ENCODE measurements at places on chromosomes 6 and 20.

DNA sequence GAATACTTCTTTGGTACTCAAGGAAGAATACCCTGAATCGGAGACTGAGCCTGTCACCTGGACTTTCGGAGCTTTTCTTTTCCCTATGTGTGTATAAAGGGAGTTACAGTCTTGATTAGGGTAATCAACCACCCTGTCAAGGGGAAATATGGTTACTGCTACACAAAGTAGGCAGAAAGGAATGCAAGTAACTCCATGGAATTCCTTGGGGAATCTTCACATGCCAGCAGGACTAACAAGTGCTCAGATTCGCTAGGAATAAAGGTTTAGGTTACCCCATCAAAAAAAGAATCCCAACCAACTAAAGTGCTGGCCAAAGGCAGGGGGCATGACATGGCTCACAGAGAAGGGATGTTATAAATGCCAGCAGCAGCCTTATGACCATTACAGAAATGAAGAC lies 10.4 kb downstream of the KCNS1 start:
- DNase-seq = no peak

GRCh38 chr6:13370623-13371022 lies 42.3 kb upstream of the TBC1D7 start:
- no peak for DNase-seq

GRCh38 chr6:96223695-96224094 lies 207.9 kb downstream of the FUT9 start:
- DNase-seq = no peak

- DNase-seq = no peak
Observed at GRCh38 chr6:160051390-160051789, 70.2 kb upstream of the SLC22A1 start.

DNA sequence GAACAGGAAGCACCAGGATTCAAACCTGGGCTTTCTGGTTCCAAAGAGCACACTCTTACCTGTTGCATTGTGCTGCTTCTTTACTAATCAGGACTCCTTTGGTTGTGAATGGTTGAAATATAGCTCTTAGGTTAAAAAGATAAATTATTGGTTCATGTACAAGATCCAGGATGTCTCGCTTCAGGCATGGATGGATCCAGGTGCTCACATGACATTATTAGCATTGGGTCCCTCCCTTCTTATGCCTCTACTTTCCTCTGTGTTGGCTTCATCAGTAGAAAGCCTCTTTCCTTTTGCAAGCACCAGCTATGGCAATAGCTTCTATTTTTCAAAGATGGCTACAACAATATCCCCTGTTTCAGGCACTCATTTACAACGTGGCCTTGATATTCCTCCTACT lies 217.7 kb upstream of the SULF2 start:
- no peak for DNase-seq
